ENCODE measurements at places on chromosomes 16 and 17. TPM values are rescaled to one million over a fixed set of nuclear protein-coding genes. Genes with fewer than 3 reads are reported as not detected.

DNA sequence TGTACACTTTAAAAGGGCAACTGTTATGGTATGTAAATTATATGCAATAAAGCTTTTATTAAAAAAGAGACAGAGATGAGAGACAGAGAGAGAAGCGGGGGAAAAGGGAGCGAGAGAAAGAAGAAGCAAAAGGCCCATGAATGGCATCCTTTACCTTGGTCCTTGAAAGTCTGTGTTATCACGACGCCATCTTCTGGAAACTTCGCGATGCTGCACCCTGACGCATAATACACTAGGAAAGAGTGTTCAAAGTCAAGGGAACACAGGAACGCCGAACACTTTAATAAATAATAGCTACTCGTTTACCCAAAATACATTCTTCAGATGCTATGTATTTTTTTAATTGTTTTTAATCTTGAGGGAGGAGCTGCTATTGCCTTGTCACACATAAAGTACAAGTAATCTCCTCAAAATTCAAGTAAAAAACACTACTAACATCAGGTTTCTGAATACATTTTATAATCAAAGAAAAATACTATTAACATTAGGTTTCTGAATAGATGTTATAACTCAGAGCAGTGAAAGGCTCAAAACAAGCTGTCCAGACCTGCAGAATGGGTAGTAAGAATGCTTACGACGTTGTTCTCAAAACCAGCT, 23.0 kb upstream of the SLC38A8 start:
- peaks cover 42% of the 10 kb centered on the region for H3K36me3 ChIP-seq
- no peak overlapping the region for H3K27ac ChIP-seq
- no peaks in the 10 kb centered on the region for H3K4me1 ChIP-seq
- no peak overlapping the region for H3K4me3 ChIP-seq
- no peaks in the 10 kb centered on the region for H3K27me3 ChIP-seq

DNA sequence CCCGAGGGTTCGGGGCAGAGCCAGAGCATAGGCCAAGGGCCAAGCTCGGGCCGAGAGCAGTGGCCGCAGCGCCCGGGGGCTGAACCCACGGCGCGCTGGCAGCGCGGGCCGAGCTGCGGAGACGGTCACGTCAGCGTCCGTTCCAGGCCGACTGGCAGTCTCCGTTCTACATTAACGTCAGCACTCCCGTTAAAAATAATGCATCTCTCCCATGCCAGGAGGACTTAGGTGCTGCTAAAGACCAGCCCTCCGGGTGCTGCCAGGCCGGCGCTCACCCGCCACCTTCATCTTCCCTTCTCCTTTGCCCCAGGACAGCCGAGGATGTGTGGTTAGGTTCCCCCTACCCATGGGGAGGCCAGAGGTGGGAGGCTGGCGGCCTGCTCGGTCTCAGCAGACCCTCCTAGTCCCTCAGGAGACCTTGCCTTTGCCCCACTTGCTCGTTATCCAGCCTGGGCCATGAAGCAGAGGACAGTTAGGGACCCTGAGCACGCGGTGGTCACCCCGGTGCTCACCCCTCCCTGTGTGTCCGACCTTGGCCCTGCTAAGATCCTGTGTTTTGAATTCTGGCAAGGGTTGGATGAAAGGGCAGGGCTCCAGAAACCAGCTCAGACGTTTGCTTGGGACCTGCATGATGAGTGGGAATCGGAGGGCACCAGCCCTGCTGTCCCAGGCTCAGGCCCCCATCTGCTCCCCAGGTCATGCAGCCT, 572 bp downstream of the MPG start:
- peak overlapping the region; percentile 78 for H3K4me3 ChIP-seq
- no peaks in the 10 kb centered on the region for H3K27me3 ChIP-seq
- peaks cover 44% of the 10 kb centered on the region for H3K4me1 ChIP-seq
- H3K27ac ChIP-seq: peak overlapping the region; percentile 89
- H3K36me3 ChIP-seq: peaks cover 7% of the 10 kb centered on the region
- DNase-seq: no peak

DNA sequence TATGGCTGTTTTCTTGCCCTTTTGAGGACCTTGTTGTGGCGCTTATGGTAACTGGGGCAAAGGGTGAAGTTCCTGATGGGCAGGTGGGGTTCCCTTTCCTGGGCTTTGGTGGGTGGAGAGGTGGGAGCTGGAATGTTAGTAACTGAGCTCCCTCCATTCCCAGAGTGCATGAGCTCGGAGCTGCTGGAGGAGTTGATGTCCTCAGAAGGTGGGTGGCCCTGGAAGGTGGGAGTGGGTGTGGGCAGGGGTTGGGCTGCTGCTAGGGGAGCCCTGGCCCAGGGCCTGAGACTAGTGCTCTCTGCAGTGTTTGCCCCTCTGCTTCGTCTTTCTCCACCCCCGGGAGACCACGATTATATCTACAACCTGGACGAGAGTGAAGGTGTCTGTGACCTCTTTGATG, 1.2 kb upstream of the ELMO3 start:
- no peak overlapping the region for H3K4me3 ChIP-seq
- no peaks in the 10 kb centered on the region for H3K27me3 ChIP-seq
- peaks cover 93% of the 10 kb centered on the region for H3K36me3 ChIP-seq
- DNase-seq: no peak
- peaks cover 26% of the 10 kb centered on the region for H3K4me1 ChIP-seq
- H3K27ac ChIP-seq: peak overlapping the region; percentile 73

GRCh38 chr17:76870377-76870714, 2.1 kb downstream of the MGAT5B start:
- no peak overlapping the region for H3K4me3 ChIP-seq
- DNase-seq: no peak
- H3K27ac ChIP-seq: no peak overlapping the region
- H3K36me3 ChIP-seq: no peaks in the 10 kb centered on the region
- H3K4me1 ChIP-seq: peaks cover 22% of the 10 kb centered on the region

DNA sequence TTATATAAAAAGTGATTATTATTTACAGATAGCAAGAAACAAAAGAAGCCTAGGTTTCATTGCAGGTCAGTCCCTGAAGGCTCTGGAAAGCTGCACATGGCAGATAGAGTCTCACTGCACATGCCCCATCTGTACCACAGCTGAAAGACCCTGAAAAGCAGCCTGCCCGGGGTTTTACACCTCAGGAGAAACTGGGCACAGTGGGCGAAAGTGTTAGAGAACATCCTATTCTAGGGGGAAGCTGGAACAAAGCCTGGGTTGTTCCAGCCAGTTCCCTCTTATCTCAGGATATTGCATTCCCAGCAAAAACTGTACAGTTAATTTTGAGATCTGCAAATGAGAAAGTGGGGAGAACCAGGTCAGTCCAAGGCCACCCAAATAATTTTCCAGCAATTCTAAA, 419.7 kb downstream of the CNTNAP4 start:
- H3K4me3 ChIP-seq: no peak overlapping the region
- H3K4me1 ChIP-seq: no peaks in the 10 kb centered on the region
- no peaks in the 10 kb centered on the region for H3K27me3 ChIP-seq
- H3K36me3 ChIP-seq: no peaks in the 10 kb centered on the region

GRCh38 chr16:81745704-81746558, 33.2 kb upstream of the PLCG2 start:
- H3K4me1 ChIP-seq: peaks cover 9% of the 10 kb centered on the region
- H3K36me3 ChIP-seq: no peaks in the 10 kb centered on the region

- H3K4me3 ChIP-seq: no peak overlapping the region
- H3K27ac ChIP-seq: peak overlapping the region; percentile 78
- no peaks in the 10 kb centered on the region for H3K27me3 ChIP-seq
- peaks cover 69% of the 10 kb centered on the region for H3K4me1 ChIP-seq
Observed at GRCh38 chr16:27242868-27243590, 25.5 kb downstream of the NSMCE1 start.

GRCh38 chr16:23185656-23186055, 3.1 kb downstream of the SCNN1G start:
- H3K36me3 ChIP-seq: no peaks in the 10 kb centered on the region
- no peak overlapping the region for H3K27ac ChIP-seq
- no peak overlapping the region for H3K4me3 ChIP-seq
- H3K4me1 ChIP-seq: peaks cover 17% of the 10 kb centered on the region
- peaks cover 11% of the 10 kb centered on the region for H3K27me3 ChIP-seq

The SRCIN1 gene
- 3.8 TPM for total RNA-seq

The SPATA22 gene
- total RNA-seq: not detected

Data from upper lobe of left lung (tissue), 6 donors.